ENCODE measurements at places on chromosomes 16 and 17.

- no peak for DNase-seq
These were observed 83.7 kb downstream of the SSH2 start for GRCh38 chr17:29846298-29846697.

DNA sequence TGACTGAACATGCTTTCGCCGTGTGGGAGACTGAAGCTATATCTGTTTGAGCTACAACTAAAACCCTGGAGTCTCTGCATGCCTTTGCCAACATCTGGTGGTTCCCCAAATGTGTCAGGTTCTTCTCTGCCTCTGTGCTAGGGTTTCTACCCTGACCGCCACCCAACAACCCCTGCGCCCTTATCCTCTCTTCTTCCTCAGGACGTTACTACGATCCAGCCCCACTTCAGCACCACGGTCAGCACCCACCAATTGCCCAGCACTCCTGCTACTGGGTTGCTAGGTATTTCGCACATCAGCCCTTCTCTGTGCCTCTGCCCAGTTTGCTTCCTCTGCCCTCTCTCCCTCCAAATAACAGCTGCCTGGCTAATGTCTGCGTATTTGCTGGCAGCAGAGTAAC, 106.3 kb upstream of the HSBP1 start:
- DNase-seq: no peak

- no peak for DNase-seq
These were observed 99.5 kb downstream of the MYO1D start for GRCh38 chr17:32777436-32777835.

DNA sequence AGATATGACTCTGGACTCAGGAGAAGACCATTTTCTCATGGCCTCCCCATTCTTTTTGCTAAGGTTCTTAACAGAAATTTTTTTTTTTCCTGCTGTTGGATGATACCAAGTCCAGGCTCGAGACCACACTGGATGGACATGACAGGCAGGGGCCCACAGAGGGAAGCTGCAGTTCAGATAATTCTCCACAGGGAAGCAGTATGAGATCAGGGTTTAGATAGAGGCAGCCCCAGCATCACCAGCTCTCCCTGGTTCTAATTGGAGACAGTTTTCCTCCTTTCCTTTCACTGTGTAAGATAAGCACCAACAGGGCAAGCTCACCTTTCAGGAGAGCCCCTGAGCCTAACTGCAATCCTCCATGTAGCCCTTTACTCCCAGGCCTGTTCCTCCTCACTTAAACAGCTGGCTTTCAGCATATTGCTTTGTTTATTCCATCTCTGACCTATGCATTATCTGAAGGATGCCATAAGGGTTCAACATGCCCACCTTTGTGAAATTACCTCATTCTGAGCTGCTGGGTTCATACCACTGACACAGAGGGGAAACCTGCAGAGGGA, 108.1 kb downstream of the SNX11 start:
- DNase-seq: no peak

DNA sequence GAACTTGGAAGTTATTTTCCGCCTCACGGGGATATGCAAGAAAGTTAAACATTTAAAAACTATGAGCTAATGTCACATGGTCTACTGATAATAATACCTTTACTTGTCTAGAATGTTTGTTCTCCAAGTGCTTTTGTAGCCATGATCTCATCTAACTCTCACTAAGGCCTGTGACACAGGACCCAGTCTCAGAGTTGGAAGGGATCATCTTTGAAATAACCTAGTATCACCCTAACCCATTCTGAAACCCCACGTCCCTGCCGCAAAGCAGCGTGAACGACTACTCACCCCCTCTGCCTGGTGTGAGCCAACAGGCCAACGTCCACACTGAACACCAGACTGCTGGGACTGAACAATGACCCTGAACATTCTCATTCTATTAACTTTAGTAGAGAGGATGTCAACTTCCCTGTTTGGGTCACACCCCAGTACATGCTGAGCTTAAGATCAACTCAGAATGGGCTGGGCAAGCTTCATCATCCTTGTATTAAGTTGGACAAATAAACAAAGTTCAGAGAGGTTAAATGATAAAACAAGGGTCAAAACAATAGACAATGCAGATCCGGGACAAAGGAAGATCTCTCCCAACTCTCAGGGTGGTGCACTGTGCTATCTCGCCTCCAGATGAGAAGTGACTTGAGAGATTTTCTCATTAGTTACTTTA, 54.8 kb upstream of the BCAR1 start:
- no peak for DNase-seq

GRCh38 chr17:72682605-72683004, 409.9 kb downstream of the SLC39A11 start:
- DNase-seq: no peak

- no peak for DNase-seq
These were observed 16.8 kb downstream of the ABCA3 start for GRCh38 chr16:2323701-2324100.

DNA sequence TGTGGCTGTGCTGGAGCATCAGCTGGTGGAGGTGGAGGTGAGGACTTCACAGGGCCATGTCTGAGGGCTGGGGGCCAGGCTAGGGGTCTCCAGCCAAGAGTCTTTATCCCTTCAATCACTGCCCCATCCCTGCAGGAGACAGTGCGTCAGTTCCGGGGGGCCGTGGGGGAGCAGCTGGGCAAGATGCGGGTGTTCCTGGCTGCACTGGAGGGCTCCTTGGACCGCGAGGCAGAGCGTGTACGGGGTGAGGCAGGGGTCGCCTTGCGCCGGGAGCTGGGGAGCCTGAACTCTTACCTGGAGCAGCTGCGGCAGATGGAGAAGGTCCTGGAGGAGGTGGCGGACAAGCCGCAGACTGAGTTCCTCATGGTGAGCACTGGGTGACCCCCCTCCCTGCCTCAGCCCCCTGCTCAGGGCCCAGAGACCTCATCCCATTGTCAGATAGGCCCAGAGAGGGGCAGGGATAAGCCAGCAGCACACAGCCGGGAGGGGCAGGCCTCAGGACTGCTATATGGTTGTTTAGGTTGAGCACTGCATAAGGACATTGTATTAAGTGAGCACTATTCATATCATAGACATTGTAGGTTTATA, 2.3 kb upstream of the PYDC1 start:
- DNase-seq: no peak

GRCh38 chr17:62916684-62917571, 49.1 kb upstream of the TANC2 start:
- DNase-seq: no peak

GRCh38 chr16:57798267-57798810, 4.0 kb downstream of the KIFC3 start:
- no peak for DNase-seq

GRCh38 chr16:17845031-17845430, 374.3 kb upstream of the XYLT1 start:
- no peak for DNase-seq

DNA sequence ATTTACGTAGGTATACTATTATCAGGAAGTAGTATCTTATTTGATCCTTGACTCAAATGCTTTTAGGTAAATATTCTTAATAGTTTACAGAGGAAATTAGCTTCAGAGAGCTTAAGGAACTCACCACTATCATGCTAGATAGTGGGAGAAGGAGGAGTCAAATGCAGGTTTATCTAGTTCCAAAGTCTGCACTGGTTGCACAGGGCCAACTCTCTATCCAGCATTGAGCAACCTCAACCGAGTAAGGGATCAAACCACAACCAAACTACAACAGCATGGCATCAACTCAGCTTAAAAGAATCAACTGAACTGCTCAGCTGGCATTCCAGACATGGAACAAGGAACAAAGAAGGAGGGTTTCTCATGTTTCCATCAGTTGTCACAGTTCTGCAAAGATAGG, 306.0 kb downstream of the MAF start:
- DNase-seq: no peak

DNA sequence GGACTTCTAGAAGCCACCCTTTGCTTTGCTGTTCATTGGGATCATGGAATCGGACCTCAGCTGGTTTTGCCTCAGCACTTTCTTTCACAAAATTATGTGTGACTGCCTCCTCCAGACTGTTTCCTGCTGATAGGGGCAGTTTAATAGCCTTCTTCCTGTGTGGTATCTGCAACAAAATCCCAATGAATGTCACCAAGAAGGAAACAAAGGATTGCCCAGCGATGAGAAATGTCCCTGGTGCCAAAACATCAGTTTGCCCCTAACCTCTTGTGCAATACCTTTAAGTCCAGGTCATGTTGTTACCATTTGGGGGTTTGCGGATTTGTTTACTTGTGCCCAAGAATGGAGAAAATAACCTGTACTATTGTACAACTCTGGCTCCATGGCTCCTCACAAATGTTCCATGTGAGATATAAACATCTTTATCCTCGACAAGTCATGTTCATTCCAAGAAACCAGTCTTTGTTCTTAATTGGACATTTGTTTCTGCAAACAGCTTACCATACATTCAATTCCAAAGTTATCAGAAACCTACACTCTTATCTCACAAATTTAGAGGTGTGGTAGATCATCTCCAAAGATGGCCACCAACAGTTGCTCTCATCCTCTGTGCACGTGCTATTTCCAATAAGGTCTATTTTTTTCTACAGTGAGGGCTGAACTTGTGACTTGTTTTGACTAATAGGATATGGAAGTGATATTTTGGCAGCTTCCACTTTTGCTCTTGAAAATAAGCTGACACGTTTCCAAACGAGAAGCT, 14.8 kb downstream of the TAC4 start:
- DNase-seq: no peak

DNA sequence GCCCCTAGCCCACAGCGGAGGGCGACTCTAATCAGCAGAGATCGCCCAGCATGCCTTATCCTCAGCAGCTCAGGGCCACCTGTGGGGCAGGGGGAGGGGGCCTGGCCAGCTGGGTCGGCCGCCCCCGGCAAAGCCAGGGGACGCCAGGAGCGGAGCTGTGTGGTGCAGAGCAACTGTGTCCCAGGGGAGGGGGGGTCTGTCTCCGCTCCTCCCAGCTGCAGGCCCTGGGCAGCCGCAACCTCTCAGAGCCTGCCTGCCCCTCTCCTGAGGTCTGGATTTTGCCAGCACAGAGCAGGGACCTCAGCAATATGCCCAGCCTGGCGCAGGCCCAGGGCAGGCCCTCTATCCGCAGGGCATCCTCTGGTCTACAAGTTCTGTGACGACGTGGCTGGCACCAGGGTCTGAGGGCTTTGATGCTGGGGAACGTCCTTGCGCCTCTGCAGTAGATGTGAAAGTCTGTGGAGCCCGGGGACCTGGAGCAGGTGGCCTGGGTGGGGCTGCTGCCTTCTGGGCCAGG, 36.5 kb upstream of the SLC38A10 start:
- no peak for DNase-seq

DNA sequence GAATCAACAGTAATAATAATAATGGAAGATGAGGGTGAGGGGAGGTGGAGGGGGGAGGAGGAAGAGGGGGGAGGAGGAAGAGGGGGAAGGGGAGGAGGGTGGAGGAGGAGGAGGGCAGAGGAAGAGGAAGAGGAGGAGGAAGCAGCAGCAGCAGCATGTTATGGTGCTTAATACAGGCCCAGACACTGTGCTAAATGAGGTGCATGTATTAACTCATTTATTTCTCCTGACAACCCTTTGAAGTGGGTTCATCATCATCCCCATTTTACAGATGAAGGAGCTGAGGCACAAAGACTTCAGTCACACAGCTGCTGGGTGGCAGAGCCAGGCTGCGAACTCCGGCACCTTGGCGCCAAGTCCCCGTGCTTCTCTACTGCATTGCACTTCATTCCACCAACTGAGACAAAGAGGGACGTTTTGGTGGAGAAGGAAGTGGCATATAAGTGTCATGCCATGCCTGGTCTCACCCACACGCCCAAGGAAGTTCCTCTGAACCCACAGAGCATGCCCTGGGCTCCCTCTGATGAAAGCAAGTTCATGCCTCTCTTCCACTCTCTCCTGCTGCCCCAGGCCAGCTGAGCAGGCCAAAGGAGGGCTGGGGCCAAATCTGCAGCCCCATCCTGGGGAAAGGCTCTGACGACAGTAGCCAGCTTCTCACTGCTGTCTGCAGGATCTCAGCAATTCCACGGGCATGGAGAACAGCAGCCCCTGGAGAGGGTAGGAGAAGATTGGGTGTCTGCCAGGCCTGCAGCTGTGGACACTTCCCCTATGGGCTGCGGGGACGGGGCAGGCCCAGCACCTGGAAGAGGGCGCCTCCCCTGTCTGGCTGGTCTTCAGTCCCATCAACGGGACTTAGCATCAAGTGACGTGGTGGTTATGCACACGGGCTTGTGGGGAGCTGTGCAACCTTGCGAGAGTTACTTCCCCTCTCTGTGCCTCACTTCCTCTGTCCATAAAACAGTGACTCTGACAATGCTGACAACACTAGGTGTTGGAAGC, 21.8 kb downstream of the XYLT1 start:
- no peak for DNase-seq

- peak; percentile 94 for DNase-seq
These were observed 99.4 kb upstream of the CHMP6 start for GRCh38 chr17:80892019-80892855.

DNA sequence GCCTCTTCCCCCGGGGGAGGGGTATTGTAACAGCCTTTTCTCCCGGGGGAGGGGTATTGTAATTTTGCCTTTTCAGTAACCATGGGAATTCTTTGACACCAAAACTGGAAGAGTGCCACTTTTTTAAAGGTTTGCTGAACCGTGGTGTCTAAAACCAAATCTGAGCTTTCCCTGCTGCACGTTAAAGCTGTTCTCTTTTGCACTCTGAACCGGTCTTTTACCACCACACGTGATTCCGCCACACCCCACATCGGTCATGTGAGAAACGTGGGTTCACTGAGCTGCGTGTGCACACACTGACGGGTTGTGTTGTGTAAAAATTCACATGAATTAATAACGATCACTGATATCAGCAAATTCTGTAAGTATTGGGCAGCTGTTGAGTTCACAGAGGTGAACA, 9.2 kb upstream of the ACSF3 start:
- no peak for DNase-seq

GRCh38 chr17:77279448-77280303, 138.9 kb downstream of the SEC14L1 start:
- DNase-seq: no peak

- no peak for DNase-seq
These were observed 17.5 kb upstream of the CNOT1 start for GRCh38 chr16:58647107-58647506.

GRCh38 chr16:4618645-4619418, 4.1 kb upstream of the UBALD1 start:
- DNase-seq: no peak
